ENCODE measurements at places on chromosomes 3 and 15. TPM values are rescaled to one million over a fixed set of nuclear protein-coding genes. Genes with fewer than 3 reads are reported as not detected.

CCDC39 gene
- polyA plus RNA-seq, result 2.8 TPM

CLDN16 gene
- polyA plus RNA-seq, result not detected

LDHAL6B gene
- not detected for polyA plus RNA-seq

ACP3 gene
- not detected for polyA plus RNA-seq

COL6A5 gene
- not detected for polyA plus RNA-seq

KCNAB1 gene
- 479 TPM for polyA plus RNA-seq

PTH1R gene
- polyA plus RNA-seq, result 2.5 TPM

SHC4 gene
- 2.9 TPM for polyA plus RNA-seq

WWTR1 gene
- 4.8 TPM for polyA plus RNA-seq

Data from Purkinje cell (primary cell).